ENCODE measurements at places on chromosomes 12 and 14.

DNA sequence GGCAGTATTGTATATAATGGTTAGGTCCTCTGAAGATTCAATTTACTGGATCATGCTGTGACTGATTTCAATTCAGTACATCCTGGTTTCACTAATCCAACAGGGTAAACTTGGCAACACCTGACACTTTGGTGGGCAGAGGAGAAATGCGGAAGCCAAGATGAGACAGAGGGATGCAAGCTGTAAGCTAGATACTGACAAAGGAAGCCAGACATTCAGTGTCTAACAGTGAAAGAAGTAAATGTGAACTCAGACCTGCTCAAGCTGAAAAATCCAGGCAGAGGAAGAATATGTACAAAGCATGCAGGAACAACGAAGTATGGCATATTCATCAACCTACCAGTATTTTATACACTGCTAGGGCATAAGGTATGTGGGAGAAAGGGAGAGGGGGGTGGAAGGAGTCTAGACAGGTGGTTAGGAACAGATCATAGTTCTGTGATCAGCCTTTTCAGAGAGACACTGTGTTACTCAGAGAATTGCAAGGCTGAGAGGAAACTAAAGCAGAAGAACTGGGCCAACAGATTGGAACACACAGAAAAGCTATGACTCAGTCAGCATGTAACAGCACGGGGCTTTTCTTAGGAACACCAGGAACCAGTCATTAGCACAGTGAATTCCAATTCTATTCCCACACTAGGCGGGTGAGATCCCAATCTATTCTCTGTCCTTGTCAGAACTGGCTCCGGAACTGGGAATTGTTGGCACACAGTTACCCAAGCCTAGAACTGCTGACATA is 40.3 kb downstream of the NELL2 start:
- peak; percentile 8 for DNase-seq

GRCh38 chr12:87317302-87317701 is 711.9 kb downstream of the C12orf50 start:
- peak; percentile 21 for DNase-seq

DNA sequence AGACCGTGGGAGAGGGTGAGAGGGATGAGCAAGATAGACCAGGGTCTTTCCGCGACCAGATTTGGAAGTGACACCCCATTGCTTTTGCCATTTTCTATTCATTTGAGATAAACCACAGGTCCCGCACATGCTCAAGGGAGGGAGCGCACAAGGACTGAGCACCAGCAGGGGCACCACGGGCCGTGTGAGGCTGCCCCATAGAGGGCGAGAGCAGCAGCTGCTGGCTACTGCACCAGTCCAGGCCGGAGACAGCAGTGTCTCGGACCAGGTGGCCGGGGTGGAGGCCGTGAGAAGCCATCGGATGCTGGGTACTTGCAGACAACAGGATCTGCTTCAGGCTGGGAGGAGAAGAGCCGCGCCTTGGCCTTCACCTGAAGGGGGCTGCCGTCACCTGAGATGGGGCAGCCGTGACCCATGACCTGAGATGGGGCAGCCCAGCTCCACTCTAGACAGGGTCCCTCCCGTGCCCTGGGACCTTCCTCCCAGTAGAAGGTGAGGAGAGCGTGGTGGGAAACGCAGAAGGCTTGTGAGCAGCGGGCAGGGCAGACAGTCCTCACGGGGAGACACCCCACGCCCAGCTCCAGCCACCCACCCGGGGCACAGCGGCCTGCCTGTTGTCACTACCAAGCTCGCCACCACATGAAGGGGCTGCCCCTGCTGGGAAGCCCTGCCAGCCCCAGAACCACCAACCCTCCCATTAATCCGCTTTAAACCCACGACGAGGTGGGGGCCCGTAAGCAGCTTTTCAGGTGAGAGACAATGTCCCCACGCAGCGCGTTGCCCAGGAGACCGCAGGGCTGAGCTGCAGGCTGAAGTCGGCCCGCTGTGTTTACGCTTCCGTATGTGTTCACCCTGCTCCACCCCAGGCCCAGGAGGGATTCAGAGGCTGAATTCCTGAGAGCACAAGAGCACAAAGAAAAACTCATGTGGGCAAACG is 61.7 kb upstream of the FBRSL1 start:
- DNase-seq, result no peak

DNA sequence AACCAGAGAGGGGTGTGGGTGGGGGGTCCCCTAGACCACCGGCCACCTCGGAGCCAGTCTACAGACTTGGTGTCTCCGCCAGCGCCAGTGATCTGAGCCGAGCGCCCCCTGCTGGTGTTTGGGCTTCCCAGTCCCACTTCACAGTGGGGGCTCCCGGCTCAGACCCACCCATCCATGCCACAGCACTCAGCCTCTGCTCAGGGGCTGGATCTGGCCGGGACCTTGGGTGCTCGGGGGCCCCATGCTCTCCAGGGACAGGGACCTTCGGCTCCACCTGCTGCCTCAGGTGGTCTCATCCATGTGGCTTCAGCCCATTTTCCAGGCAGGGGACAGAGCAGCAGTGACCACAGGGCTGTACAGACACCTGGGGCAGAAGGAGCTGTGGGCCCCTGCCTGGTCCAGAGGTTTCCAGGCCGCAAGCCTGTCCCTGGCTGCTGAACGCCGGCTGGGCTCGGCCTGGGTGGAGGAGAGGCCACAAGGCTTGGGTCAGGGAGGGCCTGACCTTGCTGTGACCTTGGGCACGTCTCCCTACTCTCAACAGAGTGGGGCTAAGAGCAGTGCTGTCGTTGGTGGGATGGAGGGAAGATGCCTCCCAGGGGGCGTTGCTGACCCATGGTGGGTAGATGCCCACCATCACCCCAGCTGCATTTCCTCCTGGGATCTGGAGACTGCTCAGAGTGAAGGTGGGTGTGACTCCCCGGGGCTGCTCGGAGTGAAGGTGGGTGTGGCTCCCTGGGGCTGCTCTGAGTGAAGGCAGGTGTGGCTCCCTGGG is 86.3 kb downstream of the KIF26A start:
- no peak for DNase-seq

- peak; percentile 54 for DNase-seq
Observed at GRCh38 chr12:14454098-14454907, 88.8 kb downstream of the ATF7IP start.

DNA sequence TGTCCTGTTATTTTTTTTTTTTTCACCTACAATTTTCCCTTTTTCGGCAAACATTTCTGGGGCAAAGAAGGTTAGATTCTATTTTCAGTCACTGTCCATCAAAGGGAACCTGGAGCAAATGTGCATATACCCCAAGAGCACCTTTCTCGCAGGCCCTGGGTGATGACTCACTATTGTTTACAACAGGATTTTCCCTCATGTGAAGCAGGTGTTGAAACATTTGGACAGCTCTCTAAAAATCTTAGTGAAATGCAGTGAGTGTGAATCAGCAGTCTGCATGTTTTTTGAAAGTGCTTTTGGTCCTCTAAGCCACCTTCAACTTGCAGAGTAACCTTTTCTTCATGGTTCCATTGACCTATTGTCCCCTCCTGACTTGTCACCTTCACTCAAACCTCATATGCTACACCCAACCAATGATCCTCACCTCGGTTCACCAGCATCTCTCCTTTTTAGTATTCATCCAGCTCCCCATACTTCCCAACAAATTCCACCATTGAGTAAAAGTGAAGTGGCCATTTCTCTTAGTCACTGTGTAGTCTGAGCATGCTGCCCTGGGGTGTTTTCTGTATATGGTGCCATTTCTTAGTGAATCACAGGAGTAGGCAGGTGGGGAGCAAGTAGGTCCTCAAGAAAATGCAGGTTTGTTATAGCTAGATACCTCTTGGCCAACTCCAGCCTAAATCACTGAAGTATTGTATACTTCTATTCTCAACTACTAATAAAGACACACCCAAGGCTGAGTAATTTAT is 260.2 kb downstream of the BMP4 start:
- DNase-seq, result peak; percentile 90

- DNase-seq, result peak; percentile 11
Observed at GRCh38 chr14:101889898-101890297, 74.5 kb upstream of the DYNC1H1 start.

GRCh38 chr14:28057359-28058296 is 709.0 kb upstream of the FOXG1 start:
- no peak for DNase-seq

DNA sequence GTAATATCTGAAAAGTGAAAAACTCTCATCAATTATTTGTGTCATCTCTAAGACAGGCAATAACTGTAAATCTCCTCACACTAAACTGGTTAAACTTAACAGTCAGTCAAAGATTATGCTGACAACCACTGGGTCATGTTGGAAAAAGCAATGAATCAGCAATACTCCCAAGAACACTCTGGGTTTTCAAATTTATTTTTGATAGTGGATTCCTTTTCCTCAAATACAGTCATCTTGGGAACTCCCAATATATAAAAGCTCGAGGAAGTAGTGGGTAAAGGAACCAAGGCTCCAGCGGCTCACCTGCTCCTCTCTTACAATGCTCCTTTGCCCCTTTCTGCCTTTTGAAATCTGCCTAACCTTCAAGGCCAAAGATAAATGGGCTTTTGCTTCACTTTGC is 70.0 kb downstream of the ARMH4 start:
- DNase-seq, result peak; percentile 80

- DNase-seq, result no peak
Observed at GRCh38 chr12:109988903-109989302, 7.3 kb downstream of the GIT2 start.

GRCh38 chr12:96503976-96504375 is 14.6 kb downstream of the CFAP54 start:
- peak; percentile 68 for DNase-seq

GRCh38 chr14:75794615-75795038 is 133.6 kb downstream of the TTLL5 start:
- DNase-seq, result peak; percentile 80

DNA sequence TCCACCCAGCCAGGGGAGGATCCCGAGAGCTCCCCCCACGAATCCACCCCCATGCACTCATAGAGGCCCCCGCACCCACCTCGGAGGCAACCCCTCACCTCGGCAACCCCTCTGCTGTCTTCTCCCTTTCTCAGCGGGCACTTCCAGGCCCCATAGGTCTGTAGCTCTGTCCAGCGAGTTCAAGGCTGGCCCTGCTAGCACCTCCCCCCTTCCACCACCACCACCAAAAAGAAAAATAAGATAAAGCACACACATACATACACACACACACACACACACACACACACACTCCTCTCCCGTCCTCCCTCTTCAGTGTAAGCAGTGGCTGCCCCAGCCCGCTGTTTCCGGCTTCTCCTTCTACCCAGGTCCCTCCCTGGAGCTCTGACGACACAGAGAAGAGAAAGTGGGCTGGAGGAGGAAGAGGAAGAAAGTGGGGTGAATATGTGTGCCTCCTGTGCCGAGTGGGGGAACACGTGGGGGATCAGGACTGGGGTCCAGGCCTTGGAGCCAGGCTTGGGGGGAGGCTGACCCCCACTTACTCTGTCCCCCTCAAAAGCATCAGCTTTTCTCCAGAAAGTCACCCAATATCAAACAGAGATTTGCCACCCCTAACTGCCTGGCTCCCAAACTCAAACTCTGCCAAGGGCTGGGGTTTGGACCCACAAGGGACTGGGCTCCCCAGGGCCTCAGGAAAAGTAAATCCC is at the start of gene STAT6:
Gene STAT6 (minus strand): TSS at position 332 of the 704 bp plus-strand sequence. CDS start 3,084 bp downstream, outside the sequence.
- peak; percentile 71 for DNase-seq

- peak; percentile 84 for DNase-seq
Observed at GRCh38 chr12:62834971-62835547, 99.9 kb downstream of the PPM1H start.

DNA sequence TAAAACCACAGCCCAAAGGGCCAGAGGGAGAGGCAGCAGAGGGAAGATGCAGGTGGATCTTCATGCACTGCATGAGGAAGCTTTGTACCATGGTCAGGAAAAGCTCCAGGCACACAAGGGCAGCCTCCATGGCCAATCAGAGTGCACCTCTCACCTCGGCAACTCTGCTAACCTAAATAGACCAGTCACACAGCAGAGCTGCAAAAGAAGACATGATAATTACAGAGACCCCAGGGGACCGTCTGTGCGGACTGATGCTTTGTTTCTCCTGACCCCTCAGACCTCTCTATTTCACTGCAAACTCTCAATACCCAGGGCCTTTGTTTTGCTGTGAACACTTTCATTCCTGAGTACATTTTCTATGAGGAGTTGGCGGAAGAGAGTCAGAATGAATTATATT is 10.7 kb upstream of the TCL1B start:
- no peak for DNase-seq

DNA sequence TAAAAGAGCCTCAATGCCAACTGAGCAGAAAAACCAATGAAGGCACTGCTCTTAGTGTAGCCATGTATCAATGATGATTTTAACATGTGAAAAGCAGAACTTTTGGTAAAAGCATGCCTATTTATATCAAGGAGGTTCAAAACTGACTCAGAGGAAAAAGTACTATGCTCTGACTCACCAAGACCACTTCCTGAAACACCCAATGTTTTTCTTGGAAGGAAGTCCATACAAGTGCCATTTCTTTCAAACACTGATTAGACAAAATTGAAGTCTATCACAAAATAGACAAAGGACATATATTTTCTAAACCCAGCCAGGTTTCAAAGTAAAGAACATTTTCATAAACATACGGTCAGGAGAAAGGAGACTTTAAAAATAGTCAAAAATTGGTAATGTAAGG is 88.6 kb downstream of the EPS8 start:
- peak; percentile 96 for DNase-seq

DNA sequence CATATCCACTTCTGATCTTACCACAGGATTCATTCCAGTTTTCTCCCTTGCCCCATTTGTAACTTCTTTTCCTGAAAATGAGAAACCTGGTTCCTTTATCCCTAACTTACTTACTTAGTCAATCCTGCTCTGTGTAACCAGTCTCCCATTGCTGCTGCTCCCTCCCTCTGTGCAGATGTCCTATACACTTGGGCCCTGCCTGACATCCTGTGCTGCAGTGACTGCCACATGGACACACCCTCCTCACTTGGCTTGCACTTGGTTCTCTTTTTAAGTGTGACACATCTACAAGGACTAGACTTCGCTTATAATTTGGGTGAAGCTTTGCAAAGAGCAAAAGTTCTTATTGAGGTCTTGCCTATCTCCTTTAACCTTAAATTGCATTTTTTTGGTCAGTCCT is 51.4 kb downstream of the FGD4 start:
- DNase-seq, result no peak

GRCh38 chr12:2484141-2484776 is 310.5 kb upstream of the FKBP4 start:
- DNase-seq, result no peak

DNA sequence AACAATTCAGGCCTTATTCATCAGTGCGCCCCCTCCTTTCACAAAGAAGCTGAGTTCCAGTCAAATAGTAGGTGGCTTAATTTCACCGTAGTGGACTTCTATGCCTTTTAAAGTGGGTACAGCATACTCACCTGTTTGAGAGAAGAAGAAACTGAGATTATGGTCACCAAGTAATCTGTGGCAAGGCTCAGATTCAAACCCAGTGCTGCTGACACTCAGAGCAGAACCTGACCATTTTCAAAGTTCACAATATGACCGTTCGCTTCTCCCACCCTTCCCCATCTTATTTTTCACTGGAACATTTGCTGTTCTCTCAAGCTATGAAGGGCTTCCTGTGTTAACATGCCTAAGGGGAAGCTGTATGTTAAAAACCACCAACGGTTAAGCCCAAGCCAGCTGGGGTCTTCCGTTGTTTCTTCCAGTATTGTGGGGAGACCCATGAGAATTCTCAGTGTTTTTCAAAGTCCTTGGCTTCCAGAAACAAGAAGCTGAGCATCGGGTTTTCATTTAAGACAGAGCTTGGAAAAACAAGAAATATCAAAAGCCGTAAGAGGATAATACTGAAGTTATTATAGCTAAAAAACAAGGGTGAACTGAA is 6.1 kb upstream of the PSMA6 start:
- no peak for DNase-seq

- DNase-seq, result peak; percentile 26
Observed at GRCh38 chr14:71478542-71478941, 453.7 kb upstream of the RGS6 start.

Data from renal cortical epithelial cell (primary cell).